ENCODE measurements at places on chromosomes 6 and 20.

DNA sequence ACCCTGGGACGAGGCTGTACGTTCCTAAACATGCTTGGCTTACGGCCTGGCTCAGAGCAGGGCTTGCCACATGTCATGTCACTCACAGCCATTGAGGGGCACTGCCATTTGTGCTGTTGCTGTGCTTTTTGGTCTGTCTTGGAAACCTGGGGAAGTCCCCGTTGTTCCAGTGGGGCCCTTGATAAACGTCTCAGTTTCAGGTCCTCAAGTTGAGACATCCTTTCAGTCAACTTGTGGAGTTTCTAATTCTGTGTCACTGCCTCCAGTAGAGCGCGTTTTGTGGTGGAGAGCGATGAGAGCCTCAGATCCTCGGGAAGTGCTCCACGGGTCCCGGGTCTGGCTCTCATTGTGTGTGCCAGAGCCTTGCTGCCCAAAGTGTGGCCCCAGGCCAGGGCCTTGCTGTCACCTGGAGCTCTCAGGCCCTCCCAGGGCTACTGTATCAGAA lies 43.0 kb upstream of the CCR6 start:
- DNase-seq: no peak

GRCh38 chr20:13765299-13765698 lies 19.4 kb downstream of the ESF1 start:
- DNase-seq: no peak

DNA sequence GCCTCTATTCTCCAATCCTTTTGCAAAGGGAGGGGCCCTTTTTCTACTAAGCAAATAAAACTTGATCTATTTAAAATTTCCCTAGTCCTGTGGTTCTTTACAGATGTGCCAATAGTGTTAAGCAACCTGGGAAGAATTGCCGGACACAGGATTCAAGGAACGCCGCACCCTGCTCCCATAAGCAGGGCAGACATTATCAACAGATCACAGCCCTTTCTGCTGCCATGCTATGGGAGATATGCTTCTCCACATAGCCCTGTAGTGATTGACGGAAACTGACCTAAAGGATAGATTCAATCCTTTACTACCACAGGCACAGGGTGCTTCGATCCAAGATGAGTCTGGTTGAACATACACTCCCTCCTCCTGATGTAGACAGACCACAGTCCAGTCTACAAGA lies 118.4 kb upstream of the TRAF3IP2 start:
- no peak for DNase-seq

- DNase-seq: no peak
These were observed 7.0 kb upstream of the RWDD1 start for GRCh38 chr6:116564311-116564710.

DNA sequence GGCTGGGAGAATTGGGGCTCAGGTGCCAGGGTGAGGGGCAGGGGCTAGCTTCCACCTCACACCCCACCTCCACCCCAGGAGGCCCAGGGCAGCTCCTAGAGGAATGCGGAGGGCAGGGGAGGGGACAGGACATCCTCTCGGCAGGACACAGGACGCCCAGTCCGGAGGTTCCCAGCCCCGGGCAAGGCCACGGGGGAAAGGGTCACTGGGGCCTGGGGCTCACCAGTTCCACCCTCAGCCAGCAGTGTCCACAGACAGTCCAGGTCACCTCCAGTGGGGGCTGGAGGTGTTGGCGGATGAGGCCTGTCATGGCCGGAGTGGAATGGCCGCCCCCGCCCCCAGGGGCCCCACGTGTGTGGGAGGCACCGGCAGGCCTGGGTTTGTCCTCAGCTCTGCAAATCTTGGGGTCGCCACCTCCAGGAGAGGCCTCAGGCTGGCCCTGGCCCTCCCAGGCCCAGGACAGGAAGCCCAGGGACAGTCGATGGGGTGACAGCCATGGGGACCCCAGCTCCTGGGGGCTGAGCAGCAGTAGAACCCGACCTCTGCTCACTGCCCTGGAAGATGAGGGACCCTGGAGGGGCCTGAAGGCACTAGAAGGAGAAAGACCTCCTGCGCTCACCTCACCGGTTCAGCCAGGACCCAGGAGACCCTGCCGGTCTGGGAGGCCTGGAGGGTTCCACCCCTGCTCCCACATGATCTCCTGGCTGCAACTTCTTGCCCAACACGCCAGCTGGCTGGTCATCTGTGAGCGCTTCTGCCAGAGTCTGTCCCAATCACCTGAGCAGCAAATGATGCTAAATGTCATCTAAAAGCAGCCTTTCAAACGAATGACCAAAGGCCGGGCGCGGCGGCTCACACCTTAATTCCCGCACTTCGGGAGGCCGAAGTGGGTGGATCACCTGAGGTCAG lies 13.0 kb upstream of the ABHD16B start:
- DNase-seq: peak; percentile 30

DNA sequence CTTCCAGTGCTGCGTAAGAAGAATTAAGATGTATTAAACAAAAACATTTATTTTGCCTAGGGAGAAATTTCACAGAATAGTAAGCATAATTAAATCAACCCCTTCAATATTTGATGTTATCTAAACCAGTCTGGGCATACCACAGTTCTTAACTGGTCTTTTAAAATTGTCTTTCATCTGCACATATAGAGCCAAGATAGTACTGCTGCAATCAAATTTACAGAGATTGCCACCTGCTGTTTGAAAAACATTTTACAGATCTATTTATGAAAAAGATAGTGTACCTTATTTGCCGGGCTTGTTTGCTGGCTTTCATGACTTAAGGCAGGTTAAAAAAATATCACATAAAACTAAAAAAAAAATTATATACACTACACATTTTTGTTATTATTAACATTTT lies 323.2 kb downstream of the ADGRB3 start:
- DNase-seq: no peak

GRCh38 chr6:6556738-6557503 lies 31.6 kb upstream of the LY86 start:
- no peak for DNase-seq

GRCh38 chr6:159398633-159399032 lies 229.4 kb downstream of the FNDC1 start:
- DNase-seq: no peak

DNA sequence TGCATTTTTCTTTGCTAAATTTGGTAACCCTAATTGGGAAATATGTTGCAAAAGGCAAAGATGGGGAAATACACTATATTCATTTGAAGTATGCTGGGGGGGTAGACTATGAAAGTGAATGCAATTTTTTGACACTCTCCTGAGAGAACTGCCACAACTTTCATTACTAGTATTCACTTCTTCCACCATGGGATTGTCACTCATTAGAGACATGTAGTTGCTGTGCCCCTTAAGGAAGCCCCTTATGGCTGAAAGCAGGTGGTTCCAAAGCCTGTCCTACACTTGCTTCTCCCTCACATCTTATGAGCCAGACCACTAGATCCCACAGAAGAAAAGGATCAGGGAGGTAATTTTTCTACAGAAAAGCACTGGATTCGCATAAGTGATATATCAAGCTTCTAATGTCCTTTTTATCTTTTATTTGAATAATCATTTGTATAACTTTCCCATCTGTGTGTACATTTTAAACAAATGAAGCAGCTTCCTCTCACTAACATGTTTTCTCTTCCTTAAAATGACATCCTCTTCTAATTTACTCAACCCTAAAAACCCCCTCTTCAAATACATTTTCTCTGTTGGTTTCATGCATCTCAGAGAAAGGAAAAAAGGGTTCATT lies 83.8 kb downstream of the GCLC start:
- DNase-seq: no peak

GRCh38 chr6:104688283-104688969 lies 171.3 kb downstream of the HACE1 start:
- no peak for DNase-seq

- DNase-seq: no peak
These were observed 150.0 kb downstream of the QKI start for GRCh38 chr6:163564534-163564933.

- DNase-seq: no peak
These were observed 154.9 kb upstream of the GJE1 start for GRCh38 chr6:141977782-141978181.

DNA sequence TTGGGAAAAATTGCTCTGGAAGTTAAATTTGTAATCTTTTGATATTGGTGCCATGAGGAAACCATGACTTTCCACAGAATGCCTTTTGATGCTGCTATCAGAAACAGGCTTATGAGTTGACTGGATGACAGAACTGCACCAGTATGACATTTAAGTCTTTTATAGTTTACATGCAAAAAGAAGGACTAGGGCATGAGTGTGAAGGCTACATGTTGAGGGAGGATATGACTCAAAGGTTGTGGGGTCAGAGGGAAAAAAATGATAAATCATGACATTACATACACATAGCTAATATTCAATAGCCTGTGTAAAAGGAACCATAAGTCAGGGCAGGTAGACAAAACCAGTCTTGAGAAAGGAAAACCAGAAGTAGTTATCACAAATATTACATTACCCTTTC lies 182.2 kb downstream of the COL12A1 start:
- no peak for DNase-seq

DNA sequence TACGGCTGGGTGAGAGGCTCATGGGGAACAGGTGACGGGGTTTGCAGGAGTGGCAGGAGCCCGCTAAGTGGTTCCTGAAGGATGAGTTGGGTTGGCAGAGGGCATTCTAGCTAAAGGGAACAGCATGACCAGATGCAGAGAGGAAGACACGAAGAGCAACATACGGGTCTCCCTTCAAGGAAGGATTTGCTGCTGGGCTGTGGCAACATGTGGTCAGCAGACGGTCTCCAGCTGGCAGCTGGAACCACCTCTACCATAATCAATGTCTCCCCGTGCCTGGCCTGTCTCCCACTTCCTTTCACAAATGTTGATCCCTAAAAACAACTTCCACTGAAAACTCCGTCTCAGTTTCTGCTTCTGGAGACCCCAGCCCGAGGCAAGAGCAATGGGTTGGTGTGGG lies 80.6 kb upstream of the SULF2 start:
- no peak for DNase-seq

GRCh38 chr6:154868143-154868594 lies 126.9 kb upstream of the TIAM2 start:
- no peak for DNase-seq

DNA sequence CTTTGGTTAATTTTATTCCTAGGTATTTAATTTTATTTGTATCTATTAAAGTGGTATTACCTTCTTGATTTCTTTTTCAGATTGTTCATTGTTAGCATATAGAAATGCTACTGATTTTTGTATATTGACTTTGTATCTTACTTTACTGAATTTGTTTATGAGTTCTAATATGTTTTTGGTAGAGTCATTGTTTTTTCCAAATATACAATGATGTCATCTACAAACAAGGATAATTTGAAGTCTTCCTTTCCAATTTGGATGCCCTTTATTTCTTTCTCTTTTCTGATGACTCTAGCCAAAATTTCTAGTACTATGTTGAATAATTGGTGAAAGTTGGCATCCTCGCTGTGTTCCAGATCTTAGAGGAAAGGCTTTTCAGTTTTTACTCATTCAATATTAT lies 43.0 kb upstream of the HMGCLL1 start:
- no peak for DNase-seq

GRCh38 chr6:134447883-134448387 lies 130.0 kb upstream of the SGK1 start:
- no peak for DNase-seq

- DNase-seq: peak; percentile 95
These were observed at the start of gene THBS2 for GRCh38 chr6:169253337-169254238. Gene THBS2, minus strand, starts transcription at chr6:169253846. Its CDS starts 3,062 bp downstream, at chr6:169250784.

DNA sequence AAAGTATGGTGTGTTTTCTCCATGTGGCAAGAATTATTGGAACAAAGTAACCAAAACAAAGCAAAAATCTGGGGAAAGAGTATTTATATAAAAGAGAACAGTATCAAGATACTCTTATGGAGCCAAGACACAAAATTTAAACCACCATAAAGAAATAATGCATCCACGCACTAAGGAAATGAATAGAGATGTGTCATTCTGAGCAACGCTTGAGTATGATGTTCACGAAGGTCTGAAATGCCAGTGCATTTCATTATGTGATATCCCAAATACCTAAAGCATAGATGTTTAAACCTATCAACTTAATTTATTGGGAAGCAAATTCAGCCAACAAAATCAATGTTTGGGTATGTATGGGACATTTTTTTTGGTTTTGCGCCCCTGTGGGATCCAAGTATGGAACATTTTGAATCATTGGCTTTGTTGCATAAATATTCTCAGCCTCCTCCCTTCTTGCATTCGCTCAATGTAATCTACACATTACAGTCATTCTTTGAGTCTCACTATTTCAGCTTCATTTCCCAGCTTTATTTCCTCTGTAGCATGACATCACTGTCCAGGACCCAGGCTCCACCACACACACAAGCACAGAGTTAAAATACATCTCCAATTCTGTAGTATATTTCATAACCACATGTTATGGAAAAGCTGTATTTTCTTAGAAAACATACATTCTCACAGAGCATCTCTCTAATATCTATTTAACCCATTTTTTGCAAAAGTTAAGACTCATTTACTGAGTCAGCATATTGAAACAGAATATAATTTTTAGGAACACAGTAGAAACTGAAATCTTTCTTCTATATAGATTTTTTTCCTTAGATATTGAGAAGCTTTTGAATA lies 11.6 kb upstream of the MOXD1 start:
- DNase-seq: no peak

- DNase-seq: no peak
These were observed 1.7 kb downstream of the KCTD20 start for GRCh38 chr6:36444470-36444869.

GRCh38 chr6:139473231-139473701 lies 98.8 kb upstream of the CITED2 start:
- peak; percentile 40 for DNase-seq
